Activated T-helper 1 cell treated with Interleukin-2 at 50 U/mL for 16 hours (primary cell): ENCODE measurements at places on chromosomes 4 and X.

DNA sequence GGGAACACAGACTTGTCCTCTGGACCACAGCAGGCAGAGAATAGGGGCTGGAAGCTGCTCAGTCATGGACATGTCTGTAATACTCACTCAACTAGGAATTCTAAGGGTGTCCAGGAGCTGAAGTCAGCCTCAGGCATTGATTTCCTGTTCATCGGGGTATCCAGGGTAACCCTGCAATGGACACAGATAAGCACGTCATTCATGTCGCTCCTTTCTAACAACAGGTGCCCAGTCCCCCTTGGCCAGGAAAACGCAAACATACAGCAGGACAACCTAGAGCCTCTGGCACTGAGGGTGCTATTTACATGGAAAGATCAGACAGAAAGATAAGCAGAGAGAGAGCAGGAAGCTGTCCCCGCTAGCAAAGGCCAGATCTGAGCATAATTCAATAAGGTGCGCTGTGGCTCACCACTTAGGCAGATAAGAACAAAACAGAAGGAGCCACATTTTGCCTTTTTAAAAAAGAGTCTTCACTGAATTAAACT is 21.3 kb downstream of the QDPR start:
- no peak for DNase-seq

- no peak for DNase-seq
Measured at GRCh38 chr4:10112658-10113284, 3.8 kb downstream of the WDR1 start.

DNA sequence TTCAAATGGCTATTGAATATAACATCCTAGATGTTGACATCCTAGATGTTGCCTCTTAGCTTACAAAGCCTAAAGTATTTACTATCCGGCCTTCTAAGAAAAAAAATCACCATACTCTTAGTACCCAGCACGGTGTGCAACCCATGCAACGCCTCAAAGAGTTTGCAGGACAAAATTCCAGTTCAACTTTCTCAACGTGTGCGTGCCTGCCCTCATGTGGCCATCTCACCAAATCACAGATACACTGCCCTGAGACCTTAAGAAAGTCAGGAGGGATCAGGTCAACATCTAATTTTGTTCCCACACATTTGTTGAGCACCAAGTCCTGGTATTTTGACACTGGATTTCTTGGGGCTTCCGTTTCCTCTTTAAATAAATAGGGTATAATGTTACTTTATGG is 68.3 kb downstream of the CRMP1 start:
- no peak for DNase-seq

- no peak for DNase-seq
Measured at GRCh38 chrX:47283015-47283771, 50.4 kb downstream of the USP11 start.

DNA sequence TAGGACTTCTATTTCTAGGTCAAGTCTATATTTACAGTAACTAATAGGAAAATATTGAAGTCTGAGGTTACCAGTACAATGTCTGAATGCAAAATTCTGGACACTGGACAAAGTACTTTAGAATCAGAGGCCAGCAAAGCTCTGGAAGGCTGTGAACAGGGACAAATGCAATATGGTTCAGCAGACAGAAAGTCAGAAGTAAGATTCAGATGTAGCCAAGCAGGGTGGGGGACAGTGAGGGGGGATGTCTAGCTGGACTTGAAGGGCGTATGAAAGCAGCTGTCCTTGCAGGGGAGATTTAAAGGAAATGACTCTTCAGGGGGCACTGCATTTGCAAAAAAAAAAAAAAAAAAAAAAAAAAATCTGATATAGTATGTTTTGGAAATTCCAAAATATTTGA is 2.9 kb downstream of the SORBS2 start:
- no peak for DNase-seq

DNA sequence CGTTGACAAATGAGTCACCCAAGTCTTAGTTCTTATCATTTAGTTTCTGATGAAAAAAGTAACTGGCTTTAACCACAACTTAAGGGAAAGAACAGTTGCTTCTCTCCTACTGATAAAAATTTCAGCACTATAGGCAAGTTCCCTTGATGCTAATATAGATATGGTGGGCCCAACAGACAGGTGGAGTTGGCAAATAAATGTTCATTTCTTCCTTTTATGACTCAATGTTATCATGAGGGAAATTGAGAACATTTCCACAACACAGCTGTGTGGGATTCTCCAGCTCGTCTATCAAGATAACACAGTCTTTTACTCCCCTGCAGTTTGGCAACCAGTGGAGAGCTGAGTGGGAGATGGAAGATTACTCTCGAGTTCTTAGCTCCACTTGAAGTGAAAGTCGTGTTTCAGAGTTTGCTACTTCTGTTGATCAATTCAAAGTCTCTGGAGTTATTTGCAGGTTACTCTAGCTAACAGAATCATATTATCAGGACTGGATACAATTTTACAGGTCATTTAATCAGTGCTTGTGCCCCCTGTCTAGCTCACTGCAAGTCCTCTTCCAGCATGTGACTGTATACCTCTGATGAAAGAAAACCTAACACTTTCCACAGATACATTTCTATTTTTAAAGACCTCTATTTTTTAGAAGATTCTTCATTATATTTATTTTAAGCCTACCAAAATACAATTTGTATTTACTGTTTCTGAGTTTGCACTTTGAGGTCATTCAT is 270.6 kb upstream of the GK2 start:
- DNase-seq: no peak

DNA sequence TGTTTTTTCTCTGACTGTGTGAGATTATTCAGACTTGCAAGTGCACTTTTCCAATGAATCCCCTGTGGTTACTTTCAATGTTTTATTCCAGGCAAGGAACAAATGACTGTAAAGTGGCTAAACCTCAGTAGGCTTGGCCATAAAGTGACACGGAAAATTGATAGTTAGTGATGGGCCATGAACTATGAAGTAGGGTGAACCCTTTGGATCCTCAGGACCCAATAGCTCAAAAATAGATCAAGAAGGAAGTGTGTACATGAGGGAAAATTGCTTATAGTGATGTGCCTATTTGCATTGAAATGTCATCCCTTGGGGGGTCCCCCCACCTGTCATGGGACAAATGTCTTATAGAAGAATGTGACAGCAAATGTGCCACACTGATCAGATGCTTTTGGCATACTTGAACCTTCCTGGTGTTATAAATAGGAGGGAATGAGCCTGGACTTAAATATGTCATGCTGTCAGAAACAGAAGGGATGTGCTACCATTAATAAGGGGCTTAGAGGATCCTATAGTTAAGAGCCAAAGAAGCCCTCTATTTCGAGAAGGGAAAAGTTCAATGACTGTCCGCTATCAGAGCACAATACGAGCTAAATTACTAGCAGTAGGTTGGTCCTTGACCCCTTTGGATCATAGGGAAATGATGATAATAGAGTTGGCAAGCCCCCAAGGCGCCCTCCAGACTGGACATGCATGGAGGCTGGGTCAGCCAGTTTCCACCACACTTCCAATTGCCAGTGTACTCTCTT is 30.3 kb downstream of the SLC16A2 start:
- DNase-seq: no peak

- DNase-seq: no peak
Measured at GRCh38 chr4:52932591-52933470, 70.7 kb downstream of the RASL11B start.

GRCh38 chr4:143713955-143714625 is 13.6 kb upstream of the FREM3 start:
- DNase-seq: no peak

DNA sequence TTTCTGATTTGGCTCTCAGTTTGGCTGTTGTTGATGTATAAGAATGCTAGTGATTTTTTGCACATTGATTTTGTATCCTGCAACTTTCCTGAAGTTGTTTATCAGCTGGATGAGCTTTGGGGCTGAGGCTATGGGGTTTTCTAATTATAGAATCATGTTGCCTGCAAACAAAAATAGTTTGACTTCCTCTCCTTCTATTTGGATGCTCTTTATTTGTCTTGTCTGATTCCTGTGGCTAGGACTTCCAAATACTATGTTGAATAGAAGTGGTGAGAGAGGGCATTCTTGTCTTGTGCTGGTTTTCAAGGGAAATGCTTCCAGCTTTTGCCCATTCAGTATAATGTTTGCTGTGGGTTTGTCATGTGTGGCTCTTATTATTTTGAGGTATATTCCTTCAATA is 734.7 kb upstream of the FAM241A start:
- no peak for DNase-seq

DNA sequence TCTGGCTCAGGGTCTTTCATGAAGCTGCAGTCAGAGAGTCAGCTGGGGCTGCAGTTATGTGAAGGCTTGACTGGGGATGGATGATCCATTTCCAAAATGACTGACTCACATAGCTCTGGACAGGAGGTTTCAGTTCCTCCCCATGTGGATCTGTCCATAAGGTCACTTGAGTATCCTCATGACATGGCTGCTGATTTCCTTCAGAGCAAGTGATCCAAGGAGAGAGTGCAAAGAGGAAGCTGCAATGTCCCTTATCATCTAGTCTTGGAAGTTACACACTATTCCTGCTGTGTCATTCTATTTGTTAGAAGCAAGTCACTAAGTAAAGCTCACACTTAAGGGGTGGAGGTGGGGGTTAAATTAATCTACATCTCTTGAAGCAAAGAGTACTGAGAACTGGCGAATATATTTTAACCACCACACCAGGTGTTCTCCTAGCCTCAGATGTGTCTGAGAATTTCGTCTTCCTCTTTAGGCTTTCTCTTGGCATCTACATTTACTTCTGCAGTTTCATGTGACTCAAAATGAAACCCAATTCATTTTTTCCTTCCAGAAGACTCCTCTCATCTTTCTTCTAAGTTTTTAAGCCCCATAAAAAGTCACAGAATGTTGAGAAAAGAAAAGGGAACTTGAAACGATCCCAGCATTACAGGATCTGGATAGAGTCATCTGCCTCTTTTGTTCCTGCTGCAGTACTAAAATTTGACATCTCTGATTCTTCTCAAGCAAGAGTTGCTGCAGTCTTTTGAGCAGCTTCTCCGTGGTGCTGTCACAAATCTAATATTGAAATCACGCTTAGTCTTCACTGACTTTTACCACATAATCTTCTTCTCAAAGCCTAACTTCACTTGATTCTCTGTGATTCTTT is 3.8 kb upstream of the GRPR start:
- DNase-seq: no peak

DNA sequence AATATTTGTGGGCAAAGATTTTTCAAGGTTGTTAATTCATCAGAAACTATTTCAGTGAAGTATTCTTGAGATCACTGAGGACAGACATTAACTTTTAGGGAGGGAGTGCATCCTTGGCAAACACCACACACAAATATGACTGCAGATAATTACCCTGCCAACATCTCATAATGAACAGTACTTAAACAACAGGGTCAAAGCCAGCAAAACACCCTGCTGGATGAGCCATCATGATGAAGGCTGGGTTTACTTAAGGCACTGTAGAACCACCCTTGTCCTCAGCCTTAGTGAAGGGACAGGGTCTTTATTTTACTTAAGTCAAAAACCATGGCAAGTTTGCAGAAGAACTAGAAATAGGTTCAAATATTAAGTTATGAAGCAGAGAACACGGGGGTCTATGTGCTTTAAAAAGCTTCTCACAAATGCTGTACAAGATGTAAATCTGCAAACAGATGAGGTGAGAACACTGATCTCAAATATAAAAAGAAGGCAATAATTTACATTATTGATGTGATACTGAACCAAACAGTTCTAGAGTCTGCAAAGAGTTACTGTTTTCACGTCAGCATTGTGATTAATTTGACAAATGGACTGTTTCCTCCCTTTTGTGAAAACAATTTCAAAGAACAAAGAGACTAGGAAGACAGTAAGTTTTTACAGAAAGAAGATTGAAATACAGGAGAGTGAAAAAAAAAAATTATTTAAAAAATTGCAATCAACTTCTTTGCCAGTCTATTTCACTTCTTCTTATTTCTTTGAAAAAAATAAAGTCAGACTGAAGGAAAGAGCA is 28.2 kb downstream of the TAPT1 start:
- no peak for DNase-seq

- DNase-seq: no peak
Measured at GRCh38 chrX:136106920-136107528, 40.3 kb upstream of the FHL1 start.

- DNase-seq: no peak
Measured at GRCh38 chr4:8093587-8094274, 64.9 kb downstream of the ABLIM2 start.

DNA sequence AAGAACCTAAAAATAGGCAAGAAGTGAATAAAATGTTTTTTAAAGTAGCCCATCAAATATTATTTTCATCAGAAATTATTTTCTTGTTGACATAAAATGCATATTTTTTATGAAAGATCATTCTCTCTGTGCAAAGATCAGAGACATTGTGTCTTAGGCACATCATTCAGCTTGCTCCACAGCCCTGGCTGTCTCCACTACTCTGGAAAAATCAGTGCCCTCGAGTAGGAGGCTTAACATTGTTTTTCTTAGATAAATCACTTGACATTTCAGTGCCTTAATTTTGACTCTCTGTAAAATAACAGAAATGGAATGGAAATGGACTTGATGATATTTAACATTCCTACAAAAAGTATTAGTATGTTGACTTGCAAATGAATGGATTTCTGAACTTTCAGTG is 77.9 kb downstream of the FAT4 start:
- no peak for DNase-seq

- no peak for DNase-seq
Measured at GRCh38 chr4:130125467-130125866, 1029.5 kb downstream of the C4orf33 start.

DNA sequence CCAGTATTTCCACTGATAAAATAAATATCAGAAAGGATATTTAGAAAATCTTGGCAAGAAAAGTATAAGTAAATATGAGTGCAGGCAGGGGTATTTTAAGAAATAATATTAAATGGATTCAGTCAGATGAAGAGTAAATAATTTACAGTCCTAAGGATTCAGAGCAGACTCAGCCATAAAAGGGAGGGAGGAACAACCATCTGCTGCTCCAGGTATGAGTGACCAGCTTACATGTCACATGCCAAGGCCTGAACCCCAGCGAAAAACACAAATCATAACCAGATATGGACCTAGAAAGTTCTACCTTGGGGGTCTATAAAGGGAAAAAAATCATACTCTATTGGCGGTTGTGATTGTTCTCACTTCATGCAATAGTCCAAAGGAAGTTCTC is 166.8 kb downstream of the COL4A6 start:
- DNase-seq: no peak

DNA sequence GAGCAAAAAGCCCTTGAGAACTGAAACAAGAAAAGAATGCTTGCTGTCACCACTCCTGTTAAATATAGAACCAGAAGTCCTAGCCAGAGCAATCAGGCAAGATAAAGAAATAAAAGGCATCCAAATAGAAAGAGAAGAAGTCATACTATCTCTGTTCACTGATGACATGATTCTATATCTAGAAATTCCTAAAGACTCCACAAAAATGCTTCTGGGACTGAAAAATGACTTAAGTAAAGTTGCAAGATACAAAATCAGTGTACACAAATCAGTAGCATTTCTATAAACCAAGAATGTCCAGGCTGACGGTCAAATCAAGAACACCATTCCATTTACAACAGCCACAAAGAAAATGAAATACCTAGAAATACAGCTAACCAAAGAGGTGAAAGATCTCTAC is 552.7 kb upstream of the SLIT2 start:
- DNase-seq: no peak

GRCh38 chr4:37604461-37604860 is 81.7 kb downstream of the RELL1 start:
- DNase-seq: no peak

- DNase-seq: no peak
Measured at GRCh38 chr4:106034220-106034619, 138.9 kb downstream of the NPNT start.

GRCh38 chr4:181202240-181202639 is 1041.0 kb upstream of the TENM3 start:
- no peak for DNase-seq
